Kidney tubule cell (primary cell): ENCODE measurements at places on chromosomes 7 and 10.

DNA sequence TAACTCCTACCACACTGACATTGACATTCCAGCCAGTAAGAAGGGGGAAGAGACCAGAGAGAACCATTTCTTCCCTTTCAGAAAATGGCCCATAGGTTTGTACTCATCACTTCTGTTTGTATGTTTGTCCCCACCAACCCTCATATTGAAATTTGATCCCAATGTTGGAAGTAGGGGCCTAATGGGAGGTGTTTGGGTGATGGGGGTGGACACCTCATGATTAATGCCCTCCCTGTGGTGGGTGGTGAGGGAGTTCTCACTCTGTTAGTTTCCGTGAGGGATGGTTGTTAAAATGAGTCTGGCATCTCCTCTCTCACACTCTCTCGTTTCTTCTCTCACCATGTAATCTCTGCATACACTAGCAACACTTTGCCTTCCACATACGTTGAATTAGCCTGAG is 21.4 kb downstream of the CADPS2 start:
- no peak for DNase-seq

GRCh38 chr7:114759347-114760062 is 162.4 kb upstream of the MDFIC start:
- DNase-seq = peak; percentile 43

- DNase-seq = no peak
Observed at GRCh38 chr7:20906801-20907453, 120.2 kb upstream of the SP8 start.

GRCh38 chr7:31562002-31562401 is 48.1 kb downstream of the ITPRID1 start:
- DNase-seq = no peak

GRCh38 chr10:34702093-34702937 is 112.8 kb downstream of the PARD3 start:
- peak; percentile 86 for DNase-seq

DNA sequence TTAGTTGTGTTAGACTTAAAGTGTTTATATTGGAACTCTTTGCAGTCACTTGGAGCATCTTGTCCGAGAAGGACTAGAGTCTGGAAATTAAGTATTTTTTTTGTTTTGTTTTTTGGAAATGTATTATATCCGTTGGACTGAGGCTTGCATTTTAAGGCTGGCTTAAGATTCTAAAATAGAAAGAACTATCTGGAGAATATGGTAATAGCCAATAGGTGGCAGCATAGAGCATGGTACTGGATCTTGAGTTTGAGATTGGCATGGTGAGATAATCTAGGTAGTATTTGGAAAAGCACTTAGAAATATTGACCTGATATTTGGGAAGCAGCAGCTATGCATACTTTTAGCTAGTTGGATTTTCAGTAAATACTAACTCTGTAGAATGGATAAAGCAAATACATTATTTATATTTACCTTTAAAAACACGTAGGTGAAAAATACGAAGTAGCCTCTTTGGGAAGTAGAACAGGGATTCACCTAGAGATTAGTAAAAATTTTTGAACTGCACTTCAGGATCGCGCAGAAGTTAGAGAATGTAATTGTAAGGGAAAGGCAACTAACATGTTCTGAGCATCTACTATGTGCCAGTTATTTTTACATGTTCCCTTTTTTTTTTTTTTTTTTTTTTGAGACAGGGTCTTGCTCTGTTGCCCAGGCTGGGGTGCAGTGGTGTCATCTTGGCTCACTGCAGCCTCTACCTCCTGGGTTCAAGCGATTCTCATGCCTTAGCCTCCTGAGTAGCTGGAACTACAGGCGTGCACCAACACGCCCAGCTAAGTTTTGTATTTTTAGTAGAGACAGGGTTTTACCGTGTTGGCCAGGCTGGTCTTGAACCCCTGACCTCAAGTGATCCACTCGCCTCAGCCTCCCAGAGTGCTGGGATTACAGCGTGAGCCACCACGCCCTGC is 78.6 kb downstream of the LCOR start:
- DNase-seq = peak; percentile 56

- no peak for DNase-seq
Observed at GRCh38 chr7:30429156-30429530, 49.4 kb downstream of the NOD1 start.

GRCh38 chr7:2570021-2570420 is 11.2 kb downstream of the IQCE start:
- DNase-seq = no peak

GRCh38 chr10:112389271-112389822 is 15.4 kb downstream of the ACSL5 start:
- DNase-seq = peak; percentile 99

- DNase-seq = no peak
Observed at GRCh38 chr10:127989481-127990012, 82.6 kb downstream of the PTPRE start.
